ENCODE measurements at places on chromosomes 7 and 10. TPM values are rescaled to one million over a fixed set of nuclear protein-coding genes. Genes with fewer than 3 reads are reported as not detected.

DNA sequence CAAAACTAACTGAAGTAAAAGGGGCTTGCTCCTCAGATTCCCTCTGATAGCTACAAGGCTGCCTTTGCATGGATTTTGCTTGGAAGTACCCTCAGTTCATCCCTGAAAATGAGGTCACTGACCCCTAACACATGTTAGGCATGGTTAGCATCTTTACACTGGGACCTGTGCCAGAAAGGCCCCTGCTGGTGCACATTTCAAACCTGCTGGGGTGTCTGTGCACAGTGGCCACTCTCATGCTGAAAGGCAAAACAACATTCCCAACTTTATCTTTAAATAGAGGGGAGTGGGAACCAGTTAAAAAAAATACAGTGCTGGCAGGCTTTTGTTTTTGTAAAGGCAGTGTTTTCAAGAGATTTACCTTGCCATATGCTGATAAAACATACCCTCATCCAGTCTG is 99.1 kb downstream of the ANK3 start:
- DNase-seq: no peak

DNA sequence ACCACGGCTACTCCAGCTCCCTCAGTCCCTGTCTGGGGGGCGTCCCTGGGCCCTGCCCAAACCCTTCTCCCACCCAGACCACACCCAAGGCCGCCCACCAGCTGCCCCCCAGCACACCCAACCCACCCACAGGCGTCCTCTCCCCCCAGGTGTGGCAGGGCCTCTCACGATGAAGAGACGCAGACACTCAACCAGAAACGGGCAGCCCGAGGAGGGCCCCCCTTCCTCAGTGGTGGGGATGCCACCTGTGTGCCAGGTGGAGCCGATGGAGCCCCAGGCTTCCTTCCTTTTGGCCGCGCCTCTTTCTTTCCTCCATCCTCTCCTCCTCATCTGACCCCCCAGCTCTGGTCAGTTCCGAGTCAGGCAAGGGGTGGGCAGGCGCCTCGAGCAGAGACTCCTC is 28.7 kb downstream of the ADGRA1 start:
- DNase-seq: no peak

DNA sequence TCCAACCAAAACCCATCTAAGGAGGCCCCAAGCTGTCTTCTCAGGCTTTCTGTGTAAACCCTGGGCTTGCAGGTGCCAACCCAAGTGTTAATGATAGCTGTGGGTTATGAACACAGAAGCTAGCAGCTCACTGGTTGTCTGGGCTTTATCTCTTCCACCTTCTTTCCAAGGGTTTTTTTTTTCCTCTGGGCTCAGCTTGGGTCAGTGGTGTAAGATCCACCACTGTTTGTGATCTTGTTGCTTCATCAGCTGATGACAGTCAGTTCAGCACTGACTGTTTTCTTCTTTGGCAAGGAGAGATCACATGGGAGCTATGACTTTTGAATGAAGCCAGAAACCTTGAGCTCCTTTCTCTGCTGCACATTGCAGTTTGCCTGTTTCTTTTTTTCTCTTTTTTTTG is 4.6 kb downstream of the GTPBP4 start:
- DNase-seq: peak; percentile 36

DNA sequence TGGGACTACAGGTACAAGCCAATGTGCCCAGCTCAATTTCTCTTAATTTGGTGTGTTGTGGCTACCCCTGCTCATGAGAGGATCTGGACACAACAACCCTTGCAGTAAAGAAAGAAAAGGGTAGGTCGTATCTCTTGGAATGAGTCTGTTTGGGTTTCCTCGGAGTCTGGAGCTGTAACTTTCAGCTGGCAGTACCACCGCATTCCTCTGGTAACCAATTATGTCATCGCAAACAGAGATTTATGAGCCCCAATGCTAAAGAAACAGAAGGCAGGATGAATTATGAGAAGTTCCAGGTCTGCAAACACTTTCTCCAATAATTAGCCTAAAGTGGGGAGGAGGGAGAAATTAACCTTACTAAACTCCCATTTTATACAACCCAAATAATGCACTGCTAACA is 186.6 kb upstream of the NRP1 start:
- DNase-seq: no peak

DNA sequence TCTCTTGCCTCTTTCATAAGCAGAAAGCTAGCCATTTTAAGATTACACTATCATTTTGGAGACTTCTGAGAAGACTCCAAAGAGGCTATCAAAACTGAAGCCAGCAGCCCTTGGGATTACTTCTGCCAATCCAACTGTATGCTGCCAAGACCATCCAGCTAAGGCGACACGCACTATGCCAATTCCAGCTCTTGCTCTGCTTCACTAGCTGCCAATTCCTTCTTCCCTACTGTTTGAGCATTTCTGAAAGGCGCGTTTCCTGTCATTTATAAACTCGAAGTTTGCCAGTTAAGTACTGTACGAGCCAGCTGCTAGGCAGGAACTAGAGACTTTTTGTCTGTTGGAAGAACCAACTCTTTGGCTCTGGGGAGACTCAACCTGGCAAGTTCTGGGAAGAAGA is 36.5 kb downstream of the MALSU1 start:
- peak; percentile 32 for DNase-seq

DNA sequence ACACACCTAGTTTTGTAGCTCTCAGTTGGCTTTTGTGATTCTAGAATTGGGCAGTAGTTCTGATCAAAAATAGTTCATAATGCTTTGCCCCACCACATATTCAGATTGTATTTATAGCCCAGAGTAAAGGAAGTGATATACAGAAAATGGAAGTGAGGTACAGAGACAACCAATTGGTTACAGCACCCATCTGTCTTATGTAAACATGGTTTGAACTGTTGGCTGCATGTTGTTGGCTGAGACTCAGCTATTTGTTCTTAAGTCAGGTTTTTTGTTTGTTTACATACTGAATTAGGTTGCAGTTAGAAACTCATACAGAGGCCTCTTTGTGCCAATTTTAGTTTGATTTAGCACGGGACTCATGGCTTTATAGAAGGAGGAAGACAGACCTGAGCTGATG is 158.9 kb upstream of the GPR26 start:
- no peak for DNase-seq

DNA sequence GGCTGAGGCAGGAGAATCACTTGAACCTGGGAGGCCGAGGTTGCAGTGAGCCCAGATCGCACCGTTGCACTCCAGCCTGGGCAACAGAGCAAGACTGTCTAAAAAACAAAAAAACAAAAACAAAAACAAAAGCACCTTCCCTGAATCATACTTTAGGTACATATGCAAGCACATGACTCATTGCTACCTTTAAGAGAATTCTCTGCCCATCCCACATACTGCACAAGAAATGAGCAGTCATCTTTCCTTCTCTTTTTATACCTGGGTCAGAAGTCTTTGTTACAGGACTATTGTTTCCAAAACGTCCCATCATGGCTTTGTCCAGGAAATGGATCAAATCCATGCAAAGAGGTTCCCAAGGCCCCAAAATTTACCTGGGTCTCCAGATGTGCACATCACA is 21.5 kb upstream of the AKR1B10 start:
- DNase-seq: no peak

- DNase-seq: no peak
These were observed 258.8 kb downstream of the XPNPEP1 start for GRCh38 chr10:109664554-109664953.

DNA sequence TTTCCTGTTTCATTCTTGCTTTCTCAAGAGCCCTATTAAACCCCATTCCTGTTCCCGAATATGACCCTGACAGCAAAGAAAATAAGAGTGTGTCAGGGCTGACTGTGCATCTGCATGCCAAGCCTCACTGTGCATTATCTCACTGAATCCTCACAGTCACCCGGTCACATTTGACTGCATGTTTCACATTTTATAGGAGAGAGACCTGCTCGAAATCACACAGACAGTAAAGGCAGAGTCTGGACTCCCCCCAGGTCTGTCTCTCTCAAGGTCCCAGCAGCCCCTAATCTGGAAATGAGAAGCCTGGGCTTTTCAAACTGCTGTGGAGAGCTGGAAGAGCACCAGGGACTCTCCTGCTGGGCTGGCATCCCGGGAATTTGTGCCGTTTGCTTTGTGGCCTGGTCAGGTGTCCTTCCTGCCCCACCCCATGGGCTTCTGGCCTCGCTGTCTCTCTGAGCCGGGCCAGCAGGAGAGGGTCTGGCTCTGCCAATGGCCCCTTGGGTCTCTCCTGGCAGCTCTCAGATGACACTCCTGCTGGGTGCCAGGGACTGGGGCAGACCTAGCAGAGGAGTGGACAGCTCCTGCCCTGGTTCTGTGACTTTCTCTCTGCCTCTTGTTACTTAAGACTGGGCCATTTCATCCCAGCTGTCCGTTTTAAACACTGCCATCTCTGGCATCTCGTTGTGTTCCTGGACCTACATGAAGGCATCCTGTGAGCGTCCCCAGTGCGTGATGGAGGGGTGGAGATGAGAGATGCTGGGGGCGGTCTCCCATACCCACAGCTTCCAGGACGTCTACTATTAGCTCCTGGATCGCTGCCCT is 173.6 kb downstream of the ARHGAP12 start:
- DNase-seq: no peak

SLC26A5 gene
- polyA plus RNA-seq: 0.19 TPM

SPAM1 gene
- not detected for polyA plus RNA-seq

DGKB gene
- 0.67 TPM for polyA plus RNA-seq

SPDYE5 gene
- 4.4 TPM for polyA plus RNA-seq

PNLIPRP2 gene
- not detected for polyA plus RNA-seq

SEMA3D gene
- polyA plus RNA-seq: 14.3 TPM

KCP gene
- 1.8 TPM for polyA plus RNA-seq

SDHAF3 gene
- 23.0 TPM for polyA plus RNA-seq

RNF32 gene
- 0.94 TPM for polyA plus RNA-seq

MRLN gene
- polyA plus RNA-seq: 142 TPM

Measured in muscle of back (tissue), 13 donors.